Amygdala (tissue), 56 donors: ENCODE measurements at places on chromosomes 13 and 19.

- no peak for DNase-seq
These were observed 21.0 kb upstream of the LRCH1 start for GRCh38 chr13:46531953-46532352.

GRCh38 chr13:111665691-111666095 lies 345.3 kb downstream of the TEX29 start:
- no peak for DNase-seq

GRCh38 chr13:50676602-50677001 lies 166.9 kb downstream of the DLEU7 start:
- DNase-seq, result no peak

GRCh38 chr13:104779311-104779993 lies 1713.2 kb upstream of the SLC10A2 start:
- DNase-seq, result no peak

DNA sequence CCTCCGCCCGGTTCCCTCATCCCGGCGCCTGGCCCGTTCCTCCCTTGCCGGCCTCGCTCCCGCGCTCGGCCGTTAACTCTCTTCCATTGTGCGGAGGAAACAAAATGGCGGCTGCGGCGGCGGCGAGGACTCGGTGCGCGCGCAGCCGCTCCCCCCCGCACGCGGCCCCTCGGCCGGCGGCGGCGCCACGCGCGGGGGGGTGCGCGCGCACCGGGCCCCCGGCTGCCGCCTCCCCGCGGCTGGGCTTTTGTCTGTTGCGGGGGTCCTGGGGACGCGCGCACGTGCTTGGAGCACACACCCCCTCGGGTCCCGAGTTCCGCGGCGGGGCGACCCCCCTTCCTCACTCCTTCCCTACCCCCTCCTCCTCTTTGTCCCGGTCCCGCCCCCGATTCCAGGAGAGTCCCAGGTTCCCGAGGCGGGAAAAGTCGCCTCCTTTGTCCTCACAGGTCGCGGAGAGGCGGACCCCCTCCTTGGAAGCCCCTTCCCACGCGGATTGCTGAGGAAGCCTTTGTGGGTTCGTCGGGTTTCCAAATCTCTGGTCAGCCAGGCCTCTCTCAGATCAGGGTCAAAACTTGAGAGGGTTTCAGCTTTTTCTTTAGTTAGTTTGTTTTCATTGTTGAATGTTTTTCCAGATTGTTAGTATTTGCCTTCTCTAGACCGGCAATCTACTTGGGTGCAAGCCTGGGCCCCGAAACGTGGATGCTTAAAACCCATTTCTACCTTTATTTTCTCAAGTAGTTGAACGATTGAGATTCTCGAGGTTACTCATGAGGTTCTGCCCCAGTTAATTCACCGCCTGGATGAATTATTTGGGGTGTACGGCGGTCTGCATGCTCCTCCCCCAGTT lies 687 bp downstream of the ILF3 start:
- DNase-seq, result peak; percentile 24

DNA sequence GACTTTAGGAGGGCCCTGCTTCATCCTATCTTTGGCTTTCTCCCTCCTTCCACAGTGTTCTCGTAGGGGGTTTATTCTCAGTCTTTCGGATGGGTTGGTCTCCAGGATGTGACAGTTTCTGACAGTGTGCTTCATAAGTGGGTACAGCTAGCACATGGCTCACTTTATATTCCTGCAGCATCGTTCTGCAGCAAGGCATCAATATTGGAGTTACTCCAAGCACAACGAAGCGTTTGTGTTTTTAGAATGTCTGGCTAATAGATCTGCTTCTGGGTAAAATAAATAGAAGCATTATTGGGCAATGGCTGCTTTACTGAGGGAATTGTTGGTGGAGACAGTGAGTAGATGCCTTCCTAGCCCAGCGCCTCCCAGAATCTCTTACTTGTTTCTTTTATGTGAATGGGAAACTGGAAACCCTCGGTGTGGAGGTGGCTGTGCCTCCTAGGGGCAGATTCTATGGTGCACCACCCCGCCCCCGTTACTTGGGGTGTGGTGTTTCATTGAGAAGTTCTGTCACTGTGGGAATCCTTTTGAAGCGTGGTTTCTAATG lies 2.0 kb downstream of the FARP1 start:
- no peak for DNase-seq

- no peak for DNase-seq
These were observed 86.0 kb downstream of the GADD45B start for GRCh38 chr19:2561895-2562294.

- no peak for DNase-seq
These were observed 77.8 kb downstream of the SLITRK1 start for GRCh38 chr13:83804356-83804962.

GRCh38 chr19:13707915-13708314 lies 56.4 kb upstream of the MRI1 start:
- DNase-seq, result no peak

DNA sequence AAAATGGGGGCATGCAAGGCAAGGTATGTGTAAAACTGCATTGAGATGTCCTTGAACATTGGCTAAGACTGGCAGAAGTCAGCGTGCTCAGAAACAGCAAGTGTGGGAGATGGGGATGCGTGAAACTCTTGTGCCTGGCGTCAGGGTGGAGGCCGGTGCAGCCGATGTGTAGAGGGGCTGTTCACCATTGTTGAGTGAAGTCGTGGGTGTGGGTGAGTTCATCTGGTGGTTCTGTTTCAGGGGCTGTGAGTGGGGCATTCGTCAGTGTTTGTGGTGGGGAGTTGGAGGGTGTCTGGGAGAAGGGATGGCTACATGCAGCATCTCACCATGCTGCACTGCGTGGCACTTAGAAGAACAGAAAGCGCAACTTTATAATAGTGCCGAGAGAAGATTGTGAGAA lies 11.4 kb upstream of the MIA start:
- no peak for DNase-seq

- no peak for DNase-seq
These were observed 4.4 kb downstream of the FFAR1 start for GRCh38 chr19:35352177-35352447.

- DNase-seq, result no peak
These were observed 542.8 kb downstream of the RFC3 start for GRCh38 chr13:34360702-34361101.

GRCh38 chr13:30810261-30810701 lies 74.9 kb downstream of the ALOX5AP start:
- DNase-seq, result no peak

- no peak for DNase-seq
These were observed 30.1 kb upstream of the CCDC124 start for GRCh38 chr19:17902701-17903100.

- DNase-seq, result no peak
These were observed 25.3 kb downstream of the UQCRFS1 start for GRCh38 chr19:29187676-29188075.

DNA sequence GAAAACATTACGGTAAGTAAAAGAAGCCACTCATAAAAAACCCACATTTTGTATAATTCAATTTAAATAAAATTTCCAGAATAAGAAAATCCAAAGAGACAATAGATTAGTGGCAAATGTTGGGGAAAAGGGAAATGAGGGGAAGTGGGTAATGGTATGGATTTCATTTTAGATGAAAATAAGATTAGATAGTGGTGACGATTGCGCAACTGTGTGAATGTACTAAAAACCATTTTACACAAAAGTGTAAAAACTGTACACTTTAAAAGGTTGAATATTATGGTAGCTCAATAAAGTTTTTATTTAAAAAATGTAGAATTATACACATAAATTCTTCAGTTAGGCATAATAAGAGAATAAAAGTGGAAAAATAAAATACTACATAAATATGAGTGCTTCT lies 3.7 kb downstream of the MBD3L1 start:
- DNase-seq, result no peak

DNA sequence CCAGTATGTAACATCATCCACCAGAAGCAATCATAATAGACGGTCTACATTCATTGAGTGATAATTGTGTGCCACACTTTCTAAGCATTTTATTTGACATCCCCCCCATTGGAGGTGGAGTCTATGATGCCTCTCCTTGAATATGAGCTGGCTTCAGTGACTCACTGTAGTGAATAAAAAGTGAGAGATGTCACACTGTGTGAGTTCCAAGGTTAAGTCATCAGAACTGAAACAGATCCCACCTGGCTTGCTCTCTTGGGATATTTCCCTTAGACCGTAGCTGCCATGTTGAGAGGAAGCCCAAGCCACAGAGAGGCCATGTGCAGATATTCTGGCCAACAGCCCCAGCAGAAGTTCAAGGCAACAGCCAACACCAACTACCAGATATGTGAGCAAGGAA lies 12.6 kb downstream of the RTBDN start:
- no peak for DNase-seq

GRCh38 chr13:105442949-105443699 lies 1092.3 kb downstream of the EFNB2 start:
- no peak for DNase-seq

- no peak for DNase-seq
These were observed 30.1 kb upstream of the OBI1 start for GRCh38 chr13:78689011-78689410.

DNA sequence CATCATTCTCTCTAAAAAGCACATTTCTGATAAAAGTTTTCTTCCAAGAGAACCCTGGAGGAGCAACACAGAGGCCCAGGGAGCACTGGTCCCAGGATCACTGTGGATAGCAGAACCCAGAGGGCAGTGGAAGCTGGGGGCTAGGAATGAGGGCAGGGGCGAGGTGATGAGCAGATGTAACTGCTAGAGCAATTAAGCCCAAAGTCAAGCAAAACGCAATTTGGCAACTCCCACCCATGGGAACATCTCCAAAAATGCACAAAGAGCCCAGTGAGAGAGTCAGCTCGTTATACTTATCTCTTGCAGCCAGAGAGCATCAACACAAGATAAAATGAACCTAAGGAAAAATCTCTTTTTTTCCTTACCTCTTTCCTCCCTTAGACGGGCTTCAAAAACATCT lies 284.2 kb downstream of the TBC1D4 start:
- no peak for DNase-seq

DNA sequence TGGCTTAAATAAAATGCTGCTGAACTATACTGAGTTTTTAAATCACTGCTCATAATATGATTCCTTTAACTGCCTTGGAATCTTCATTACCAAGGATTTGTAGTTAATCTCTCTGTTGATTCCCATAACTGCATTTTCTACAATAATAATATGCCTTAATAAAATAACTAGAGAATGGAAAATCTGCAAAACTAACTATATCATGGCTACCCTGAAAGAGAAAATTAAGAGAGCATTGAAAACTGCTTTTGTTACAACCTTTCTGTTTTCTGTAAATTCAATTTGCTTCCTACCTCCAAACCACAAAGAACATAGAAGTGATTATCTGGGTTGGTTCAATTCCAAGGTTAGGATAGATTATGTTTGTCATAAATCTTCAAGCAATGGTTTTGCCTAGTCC lies 202.8 kb upstream of the ATXN8OS start:
- no peak for DNase-seq

DNA sequence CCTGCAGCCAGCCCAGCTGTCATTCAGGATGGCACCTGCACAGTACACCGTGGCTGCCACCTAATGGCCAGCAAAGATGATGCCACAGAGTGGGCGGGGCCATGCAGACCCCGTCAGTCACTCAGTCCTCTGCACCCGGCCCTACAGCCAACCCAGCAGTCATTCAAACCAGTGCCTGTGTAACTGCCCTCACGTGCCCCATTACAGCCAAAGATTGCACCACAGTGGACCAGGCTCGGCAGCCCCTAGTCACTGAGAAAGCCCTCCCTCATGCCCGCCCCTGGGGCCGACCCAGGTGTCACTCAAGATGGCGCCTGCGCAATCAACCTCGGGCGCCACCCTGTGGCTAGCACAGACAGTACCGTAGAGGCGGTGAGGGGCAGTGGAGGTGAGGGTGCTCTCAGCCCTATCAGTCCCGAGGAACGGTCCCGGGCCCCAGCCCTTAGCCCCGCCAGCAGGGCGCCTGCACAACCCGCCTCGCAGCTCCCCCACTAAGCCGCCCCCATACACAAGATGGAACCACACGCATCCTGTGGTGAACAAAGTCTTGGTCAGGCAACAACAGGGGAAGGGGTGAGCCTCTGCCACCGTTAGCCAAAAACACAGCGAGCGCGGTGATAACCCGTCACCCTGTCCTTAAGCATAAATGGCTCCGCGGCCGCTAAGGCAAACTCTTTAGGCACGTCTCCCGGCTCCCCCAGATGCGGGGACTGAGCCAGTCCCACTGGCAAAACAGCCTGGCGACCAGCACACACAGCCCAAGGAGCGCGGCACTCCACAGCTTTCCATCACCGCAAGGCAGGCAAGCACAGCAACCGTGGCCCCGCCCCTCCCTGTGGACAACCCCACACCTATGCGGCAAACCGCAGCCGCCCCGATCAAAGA lies 2.3 kb downstream of the PEG3 start:
- peak; percentile 73 for DNase-seq

DNA sequence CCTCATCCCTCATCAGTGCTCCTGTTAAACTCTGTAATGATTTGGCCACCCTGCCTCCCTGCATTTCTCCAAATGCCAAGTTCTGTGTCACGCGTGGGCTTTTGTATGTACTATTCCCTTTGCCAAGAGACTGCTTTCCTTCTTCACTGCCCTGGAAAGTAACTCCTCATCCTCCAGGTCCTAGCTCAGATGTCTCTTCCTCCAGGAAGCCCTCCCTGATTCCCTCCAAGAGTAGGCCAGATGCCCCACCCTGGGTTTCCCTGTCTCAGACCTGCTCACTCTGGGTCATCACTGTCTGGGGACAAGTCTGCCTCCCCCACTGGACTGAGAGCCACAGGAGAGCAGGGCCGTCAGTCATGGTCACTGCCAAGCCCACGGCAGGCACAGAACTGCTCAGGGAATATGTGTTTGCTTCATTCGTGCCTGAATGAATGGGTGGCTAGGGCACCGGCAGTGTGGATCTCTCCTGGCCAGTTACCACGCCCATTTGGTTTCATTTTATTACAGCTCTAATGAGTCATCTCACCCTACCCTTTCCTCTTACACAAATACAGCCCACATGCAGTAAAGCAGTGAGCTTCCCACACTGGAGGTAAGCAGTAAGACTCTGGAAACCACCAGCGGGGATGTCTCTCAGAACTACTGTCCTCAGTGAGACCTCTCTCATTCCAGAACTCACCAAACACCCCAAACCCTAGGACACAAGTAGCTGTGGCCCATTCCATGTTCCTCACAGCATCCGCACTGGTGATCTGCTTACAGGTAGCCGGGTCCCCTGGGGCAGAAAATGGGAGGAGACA lies 12.1 kb upstream of the GPR4 start:
- no peak for DNase-seq

DNA sequence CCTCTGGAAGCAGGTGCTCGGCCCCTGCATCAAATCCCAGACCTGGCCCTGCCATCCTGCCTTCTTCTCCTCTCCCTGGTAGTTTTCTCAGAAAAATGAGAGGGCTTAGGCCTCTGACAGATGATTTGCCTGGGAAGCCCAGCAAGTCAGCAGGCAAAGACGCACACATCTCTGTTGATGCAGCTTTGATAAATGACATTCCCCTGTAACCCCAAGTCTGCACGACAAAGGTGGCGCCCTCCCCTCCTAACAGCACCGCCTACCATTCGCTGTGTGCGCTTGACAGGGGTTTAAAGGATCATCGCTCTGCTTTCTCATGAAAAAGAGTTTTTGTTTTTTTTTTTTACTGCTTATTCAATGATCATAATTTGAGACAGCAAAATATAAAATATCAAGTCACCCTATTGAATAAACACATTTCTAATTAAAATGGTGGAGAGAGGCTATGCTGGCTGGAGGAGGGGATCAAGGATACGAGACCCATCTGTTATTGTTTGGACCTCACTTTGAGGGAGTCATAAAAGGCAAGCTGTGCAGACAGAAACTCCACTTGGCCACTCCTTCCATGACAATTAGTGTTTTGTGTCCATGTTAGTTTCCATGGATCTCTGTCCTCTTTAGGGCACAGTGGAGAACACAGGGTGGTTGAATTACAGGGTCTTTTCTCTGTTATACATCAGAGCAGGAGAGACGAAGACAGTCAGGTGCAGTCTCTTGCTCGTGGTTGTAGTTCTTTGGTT lies 126.1 kb downstream of the FGF9 start:
- DNase-seq, result no peak

- no peak for DNase-seq
These were observed 271.0 kb downstream of the SLITRK5 start for GRCh38 chr13:87942205-87942604.
